ENCODE measurements at places on chromosomes 2 and 18.

DNA sequence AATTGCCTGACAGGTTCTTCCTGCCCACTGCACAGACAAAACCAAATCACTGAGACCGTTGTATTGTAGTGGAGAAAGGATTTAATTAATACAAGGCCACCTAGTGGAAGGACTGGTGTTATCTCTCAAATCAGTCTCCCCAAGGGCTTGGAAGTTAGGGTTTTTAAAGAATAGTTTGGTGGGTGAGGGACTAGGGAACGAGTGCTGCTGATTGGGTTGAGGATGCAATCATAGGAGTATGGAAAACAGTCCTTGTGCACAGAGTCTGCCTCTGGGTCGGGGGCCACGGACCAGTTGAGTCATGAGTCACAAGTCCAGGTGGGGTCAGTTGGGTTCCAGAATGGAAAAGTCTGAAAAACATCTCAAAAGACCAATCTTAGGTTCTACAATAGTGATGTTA, 89.1 kb downstream of the B3GNT2 start:
- peaks cover 16% of the 10 kb centered on the region for H3K36me3 ChIP-seq
- DNase-seq = no peak
- H3K4me3 ChIP-seq = no peak overlapping the region
- H3K4me1 ChIP-seq = peaks cover 21% of the 10 kb centered on the region
- no peak overlapping the region for H3K27ac ChIP-seq
- H3K27me3 ChIP-seq = no peaks in the 10 kb centered on the region

GRCh38 chr2:203994735-203995134, 58.2 kb downstream of the ICOS start:
- no peaks in the 10 kb centered on the region for H3K27me3 ChIP-seq
- no peak overlapping the region for H3K4me3 ChIP-seq
- no peak for DNase-seq
- H3K27ac ChIP-seq = peak overlapping the region; percentile 54
- H3K4me1 ChIP-seq = peaks cover 30% of the 10 kb centered on the region

GRCh38 chr2:237530472-237531433, 35.6 kb upstream of the PRLH start:
- no peaks in the 10 kb centered on the region for H3K27me3 ChIP-seq
- no peaks in the 10 kb centered on the region for H3K4me1 ChIP-seq
- no peak overlapping the region for H3K4me3 ChIP-seq
- no peaks in the 10 kb centered on the region for H3K36me3 ChIP-seq
- no peak for DNase-seq

DNA sequence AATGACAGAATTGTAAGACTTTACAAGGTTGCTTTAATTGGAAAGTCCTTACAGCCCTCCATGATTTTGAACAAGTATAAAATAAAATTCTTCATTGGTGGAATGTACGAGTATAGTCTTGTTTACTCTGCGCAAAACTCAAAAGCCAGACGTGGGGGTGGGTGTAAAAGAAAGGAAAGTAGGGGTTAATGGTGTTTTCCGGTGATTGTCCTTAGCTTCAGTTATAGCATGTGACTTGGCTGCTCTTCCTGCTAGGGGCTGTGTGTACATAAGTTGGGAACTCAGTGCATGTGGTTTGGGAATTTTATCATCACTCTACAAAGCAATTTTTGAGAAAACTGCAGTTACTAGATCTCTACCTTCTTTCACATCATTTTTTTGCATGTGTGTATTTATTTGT, 82.4 kb upstream of the CAVIN2 start:
- no peak overlapping the region for H3K27ac ChIP-seq
- no peaks in the 10 kb centered on the region for H3K36me3 ChIP-seq
- no peak overlapping the region for H3K4me3 ChIP-seq

DNA sequence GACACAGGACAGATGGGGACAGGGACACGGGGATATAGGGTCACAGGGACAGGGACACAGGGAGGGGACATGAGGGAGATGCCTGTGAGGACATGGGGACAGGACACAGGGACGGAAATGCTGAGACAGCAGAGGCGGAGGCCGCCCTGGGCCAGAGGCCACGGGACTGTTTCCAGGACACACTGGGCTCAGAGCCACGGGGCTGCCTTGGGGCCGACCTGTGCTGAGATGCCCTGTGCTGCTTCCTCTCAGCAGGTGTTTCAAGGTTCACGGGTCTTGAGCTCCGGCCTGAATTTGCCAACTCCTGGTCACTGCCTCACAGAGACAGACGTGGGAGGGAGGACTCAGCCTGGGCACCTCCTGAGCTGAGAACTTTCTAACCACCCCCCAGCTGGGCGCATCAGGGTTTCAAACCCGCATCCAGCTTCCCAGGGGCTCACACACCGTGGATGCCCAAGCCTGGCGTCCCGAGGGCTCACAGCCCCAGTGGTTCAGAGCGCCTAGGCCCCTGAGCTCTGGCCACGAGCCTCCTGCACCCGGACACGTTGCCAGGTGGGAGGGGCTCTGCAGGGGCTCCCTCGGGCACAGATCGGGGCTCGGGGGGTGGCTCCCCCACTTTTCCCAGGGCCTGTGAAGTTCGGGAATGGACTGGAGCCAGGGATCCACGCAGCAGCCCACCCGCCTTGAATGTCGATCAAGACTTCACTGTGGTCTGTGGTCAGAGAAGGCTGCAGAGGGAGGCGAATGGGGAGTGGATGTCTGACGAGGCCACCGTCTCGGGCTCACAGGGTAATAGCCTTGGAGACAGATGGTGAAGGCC, 64.1 kb downstream of the SLC66A2 start:
- H3K4me1 ChIP-seq = no peaks in the 10 kb centered on the region
- H3K27ac ChIP-seq = no peak overlapping the region
- H3K4me3 ChIP-seq = no peak overlapping the region

GRCh38 chr2:47022186-47022765, 106.7 kb upstream of the MCFD2 start:
- no peaks in the 10 kb centered on the region for H3K27me3 ChIP-seq
- DNase-seq = no peak
- H3K4me1 ChIP-seq = peaks cover 22% of the 10 kb centered on the region
- no peak overlapping the region for H3K4me3 ChIP-seq
- peak overlapping the region; percentile 66 for H3K27ac ChIP-seq

DNA sequence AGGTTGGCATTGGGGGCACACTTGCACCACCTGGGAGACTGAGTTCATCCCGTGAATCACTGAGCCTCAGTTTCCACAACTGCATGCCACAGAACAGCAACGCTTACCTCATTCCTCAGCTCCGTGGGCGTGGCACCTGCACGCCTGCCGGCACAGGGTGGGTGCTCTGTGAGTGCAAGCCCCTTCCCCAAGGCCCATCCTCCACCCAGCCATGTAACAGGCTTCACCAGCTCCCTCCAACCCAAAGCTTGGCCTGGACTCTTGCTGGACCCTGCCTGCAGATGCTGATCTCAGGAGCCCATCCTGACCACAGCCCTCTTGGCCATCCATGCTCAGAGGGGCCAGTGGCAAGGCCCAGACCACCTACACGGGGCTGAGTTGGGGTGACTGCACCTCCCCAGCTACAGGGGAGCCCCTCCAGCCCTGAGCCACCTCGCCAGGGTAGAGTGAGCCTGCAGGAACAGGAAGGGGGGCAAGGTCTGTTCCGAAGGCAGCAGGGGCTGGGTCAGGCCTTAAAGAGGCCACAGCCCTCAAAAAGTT, 1.8 kb downstream of the PRLH start:
- H3K4me3 ChIP-seq = no peak overlapping the region
- no peaks in the 10 kb centered on the region for H3K36me3 ChIP-seq
- H3K27me3 ChIP-seq = no peaks in the 10 kb centered on the region
- DNase-seq = no peak
- peaks cover 5% of the 10 kb centered on the region for H3K4me1 ChIP-seq

DNA sequence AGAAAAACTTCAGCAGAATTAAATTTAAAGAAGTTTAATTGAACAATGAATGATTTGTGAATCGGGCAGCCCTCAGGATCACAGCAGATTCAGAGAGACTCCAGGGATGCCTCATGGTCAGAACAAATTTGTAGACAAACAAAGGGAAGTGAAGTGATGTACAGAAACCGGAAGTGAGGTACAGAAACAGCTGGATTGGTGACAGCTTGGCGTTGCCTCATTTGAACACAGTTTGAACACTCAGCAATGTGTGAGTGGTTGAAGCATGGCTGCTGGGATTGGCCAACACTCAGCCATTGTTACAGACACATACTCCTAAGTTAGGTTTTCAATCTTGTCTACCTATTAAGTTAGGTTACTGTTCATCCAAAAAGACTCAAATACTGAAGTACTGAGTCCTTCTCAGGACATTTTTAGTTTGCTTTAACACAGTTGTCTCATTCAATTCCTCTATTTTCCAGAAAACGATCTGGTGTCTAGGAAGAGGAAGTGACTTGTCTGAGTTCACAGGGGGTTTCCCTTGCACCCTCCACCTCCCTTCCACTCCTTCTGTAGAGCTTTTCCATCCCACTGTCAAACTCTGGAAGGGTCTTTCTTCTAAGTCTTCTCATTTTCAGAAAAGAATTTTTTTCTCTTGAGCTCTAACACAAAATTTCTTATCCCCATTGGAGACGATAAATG, 137.9 kb downstream of the SLC4A3 start:
- H3K4me1 ChIP-seq = no peaks in the 10 kb centered on the region
- H3K27me3 ChIP-seq = no peaks in the 10 kb centered on the region
- no peak overlapping the region for H3K4me3 ChIP-seq
- no peaks in the 10 kb centered on the region for H3K36me3 ChIP-seq

DNA sequence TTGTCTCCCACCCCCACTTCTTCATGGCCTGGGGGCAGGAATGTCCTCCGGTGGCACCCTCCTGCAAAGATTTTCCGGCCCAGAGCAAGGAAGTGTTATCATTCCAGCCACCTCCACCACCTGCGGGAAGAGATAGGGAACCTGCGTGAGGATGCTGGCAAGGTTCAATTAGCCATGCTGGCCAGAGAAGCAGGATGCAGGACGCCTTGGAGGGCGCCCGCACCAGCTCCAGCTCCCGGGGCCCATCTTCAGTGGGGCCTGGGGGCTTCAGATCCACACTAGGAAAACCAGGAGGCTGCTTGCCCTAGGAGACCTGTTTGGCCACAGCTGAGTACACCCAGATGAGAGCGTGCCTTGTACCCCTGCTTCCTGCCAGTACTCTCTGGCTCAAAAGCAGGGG, 113.7 kb downstream of the CLIP4 start:
- no peak overlapping the region for H3K27ac ChIP-seq
- no peaks in the 10 kb centered on the region for H3K36me3 ChIP-seq
- H3K4me1 ChIP-seq = no peaks in the 10 kb centered on the region
- H3K4me3 ChIP-seq = no peak overlapping the region
- no peak for DNase-seq

DNA sequence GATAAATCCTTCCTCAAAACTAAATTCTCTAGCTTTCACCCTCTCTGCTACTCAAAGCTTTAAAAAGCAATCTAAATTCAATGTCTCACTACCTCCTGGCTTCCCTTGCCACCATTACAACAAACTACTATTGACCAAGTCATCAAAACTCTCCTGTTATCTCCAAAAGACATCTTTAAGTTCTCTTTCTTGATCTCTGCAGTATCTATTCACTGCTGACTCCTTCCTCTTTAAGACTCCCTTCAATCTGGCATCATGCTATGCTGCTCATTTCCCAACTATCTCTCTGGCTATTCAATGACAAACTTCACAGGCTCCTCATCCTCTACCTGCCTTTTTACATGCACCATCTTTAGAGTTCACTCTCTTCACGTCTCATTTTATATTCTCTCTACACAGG, 5.9 kb downstream of the PPP3R1 start:
- no peak overlapping the region for H3K27ac ChIP-seq
- peaks cover 15% of the 10 kb centered on the region for H3K36me3 ChIP-seq
- H3K27me3 ChIP-seq = no peaks in the 10 kb centered on the region
- H3K4me1 ChIP-seq = peaks cover 9% of the 10 kb centered on the region

- no peaks in the 10 kb centered on the region for H3K36me3 ChIP-seq
- H3K27me3 ChIP-seq = no peaks in the 10 kb centered on the region
- H3K4me1 ChIP-seq = no peaks in the 10 kb centered on the region
- H3K4me3 ChIP-seq = no peak overlapping the region
- no peak overlapping the region for H3K27ac ChIP-seq
Measured at GRCh38 chr18:22088996-22089640, 80.3 kb upstream of the GATA6 start.

DNA sequence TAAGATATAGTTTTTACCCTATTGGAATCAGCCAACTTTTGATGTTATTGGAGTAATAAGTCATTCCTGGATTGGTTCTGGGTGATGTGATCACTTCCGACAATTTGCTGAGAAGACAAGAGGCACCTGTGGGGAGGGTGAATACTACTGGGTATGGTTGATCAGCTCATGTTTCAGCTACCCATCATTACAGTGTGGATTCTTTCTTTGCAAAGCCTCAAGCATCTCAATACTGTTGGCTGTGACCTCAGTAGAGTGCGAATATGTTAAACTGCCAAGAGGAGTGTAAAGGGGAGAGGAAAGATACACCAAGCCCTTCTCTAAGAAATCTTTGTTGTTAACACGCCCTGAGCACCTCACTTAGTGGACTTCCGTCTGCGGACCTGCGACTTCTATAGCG, 317.7 kb downstream of the TDRD15 start:
- no peak overlapping the region for H3K4me3 ChIP-seq
- H3K27me3 ChIP-seq = no peaks in the 10 kb centered on the region
- H3K27ac ChIP-seq = no peak overlapping the region
- no peaks in the 10 kb centered on the region for H3K4me1 ChIP-seq
- no peak for DNase-seq
- no peaks in the 10 kb centered on the region for H3K36me3 ChIP-seq

DNA sequence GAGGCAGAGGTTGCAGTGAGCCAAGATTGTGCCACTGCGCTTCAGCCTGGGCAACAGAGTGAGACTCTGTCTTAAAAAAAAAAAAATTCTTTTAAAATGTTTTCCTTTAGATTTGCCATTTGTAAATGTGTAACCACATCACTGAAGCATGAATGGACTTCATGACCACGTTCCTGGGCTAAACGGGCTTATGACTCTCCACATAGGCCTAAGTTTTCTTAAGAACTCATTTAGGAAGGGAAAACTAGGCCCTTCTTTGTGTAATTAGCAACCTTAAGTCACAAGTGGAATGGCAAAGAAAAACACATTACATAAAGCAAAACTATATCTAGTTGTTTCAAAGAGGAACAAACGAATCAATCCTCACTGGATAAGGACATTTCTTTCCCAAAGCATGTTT, 99.5 kb downstream of the MEIS1 start:
- H3K4me3 ChIP-seq = no peak overlapping the region
- no peak overlapping the region for H3K27ac ChIP-seq
- H3K36me3 ChIP-seq = no peaks in the 10 kb centered on the region
- DNase-seq = no peak
- no peaks in the 10 kb centered on the region for H3K4me1 ChIP-seq

DNA sequence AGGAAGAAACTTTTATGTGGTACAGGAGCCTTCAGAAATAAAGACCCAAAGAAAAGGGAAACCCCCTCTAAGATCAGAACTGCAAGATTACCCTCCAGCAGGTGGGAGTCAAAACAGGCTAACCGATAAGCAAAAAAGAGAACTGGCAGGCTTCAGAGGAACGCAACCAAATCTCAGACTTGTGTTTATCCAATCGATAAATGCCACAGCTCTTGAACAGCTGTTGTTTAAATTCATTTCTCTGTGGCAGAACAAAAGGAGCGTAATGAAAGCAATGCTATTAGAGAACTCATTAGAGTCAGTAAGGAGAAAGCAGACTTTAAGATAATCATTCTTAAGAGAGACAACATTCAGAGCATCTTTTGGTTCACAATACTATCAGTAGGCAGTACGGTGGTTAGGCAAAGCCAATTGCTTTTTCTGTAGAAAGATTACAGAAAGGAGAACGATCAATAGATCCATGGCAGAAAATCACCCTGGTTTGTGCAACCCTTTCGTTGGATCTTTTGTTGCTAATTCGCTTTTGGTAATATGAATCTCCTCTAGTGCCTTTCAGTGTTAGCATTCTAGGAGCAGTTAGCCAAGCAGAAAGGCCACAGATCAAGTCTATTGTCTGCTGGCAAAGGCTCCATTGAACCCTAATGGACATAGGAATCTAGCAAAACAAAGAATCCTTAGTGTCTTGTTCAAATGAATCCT, 476.4 kb upstream of the CHST9 start:
- H3K4me3 ChIP-seq = no peak overlapping the region
- no peaks in the 10 kb centered on the region for H3K4me1 ChIP-seq
- no peaks in the 10 kb centered on the region for H3K36me3 ChIP-seq
- no peak for DNase-seq
- no peaks in the 10 kb centered on the region for H3K27me3 ChIP-seq
